ENCODE measurements at places on chromosomes 6 and 20.

- peak; percentile 79 for DNase-seq
Observed at GRCh38 chr20:50460608-50461267, 49.4 kb upstream of the PTPN1 start.

DNA sequence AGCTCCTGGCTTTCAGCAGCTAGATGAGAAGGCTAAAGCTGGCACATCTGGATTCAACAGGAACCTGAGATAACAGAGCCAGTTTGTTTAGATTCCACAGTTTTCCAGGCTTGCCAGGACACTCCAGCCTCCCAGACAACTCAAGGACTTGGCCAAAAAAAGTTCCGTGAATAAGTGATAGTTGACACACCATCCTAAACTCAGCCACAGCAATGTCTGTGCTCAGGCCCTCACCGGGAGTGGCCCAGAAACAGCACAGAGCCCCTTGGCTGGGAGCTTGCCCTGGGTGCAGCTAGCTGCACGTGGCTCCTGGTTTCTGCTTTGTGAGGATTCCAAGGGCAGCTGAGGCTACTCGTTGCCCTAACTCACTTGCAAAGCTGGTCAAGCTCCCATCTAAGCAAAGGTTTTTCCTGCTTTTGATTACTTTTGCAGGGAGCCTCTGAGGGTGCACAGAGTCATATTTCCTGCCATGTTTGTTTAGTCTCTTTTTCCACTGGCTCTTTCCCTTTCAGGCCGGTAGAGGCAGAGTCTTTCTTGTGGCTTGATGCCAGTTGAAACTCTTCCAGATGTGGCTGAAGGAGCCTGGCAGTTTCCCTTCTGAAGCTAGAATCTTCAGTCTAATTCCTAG is 118.3 kb upstream of the ECI2 start:
- DNase-seq = no peak

DNA sequence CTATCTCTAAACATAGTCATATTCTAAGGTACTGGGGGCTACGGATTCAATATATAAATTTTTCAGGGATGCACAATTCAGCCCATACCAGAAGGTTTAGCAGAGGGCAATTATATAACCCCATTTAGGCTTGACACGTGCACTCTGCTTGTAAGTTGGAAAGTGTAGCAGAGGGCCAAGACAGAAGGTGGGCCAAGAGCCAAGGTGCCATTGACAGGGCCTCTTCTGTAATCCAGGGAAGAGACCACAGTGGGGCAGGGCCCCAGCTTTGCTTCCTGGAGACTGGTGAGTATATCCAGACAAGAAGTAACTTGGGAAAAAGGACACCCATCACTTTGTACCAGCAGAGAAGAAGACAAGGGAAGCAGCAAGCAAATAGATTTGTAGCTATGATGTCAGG is 672.4 kb upstream of the MARCKS start:
- peak; percentile 16 for DNase-seq

DNA sequence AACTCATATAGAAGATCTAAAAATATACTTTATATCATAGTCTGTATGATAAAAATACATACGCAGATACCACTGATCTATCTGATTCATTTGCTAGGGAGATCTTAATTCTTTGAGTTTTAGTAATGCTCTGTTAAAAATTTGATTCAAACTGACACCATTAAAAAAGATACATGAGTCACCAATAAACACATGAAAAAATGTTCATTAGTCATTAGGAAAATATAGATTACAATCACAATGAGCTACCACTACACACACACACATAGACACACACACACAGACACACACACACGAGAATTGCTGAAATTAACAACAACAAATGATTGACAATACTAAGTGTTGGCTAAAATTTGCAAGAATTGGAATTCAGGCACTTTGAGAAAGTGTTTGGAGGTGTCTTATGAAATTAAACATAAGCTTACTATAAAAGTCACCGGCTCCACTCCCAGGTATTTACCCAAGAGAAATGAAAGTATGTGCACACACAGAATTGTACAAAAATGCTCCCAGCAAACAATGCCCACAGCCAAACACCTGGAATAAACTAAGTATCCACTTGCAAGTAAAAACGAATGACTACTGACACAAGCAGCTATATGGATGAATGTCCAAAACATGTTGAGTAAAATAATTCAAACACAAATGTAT is 117.7 kb upstream of the GGTLC1 start:
- DNase-seq = no peak

DNA sequence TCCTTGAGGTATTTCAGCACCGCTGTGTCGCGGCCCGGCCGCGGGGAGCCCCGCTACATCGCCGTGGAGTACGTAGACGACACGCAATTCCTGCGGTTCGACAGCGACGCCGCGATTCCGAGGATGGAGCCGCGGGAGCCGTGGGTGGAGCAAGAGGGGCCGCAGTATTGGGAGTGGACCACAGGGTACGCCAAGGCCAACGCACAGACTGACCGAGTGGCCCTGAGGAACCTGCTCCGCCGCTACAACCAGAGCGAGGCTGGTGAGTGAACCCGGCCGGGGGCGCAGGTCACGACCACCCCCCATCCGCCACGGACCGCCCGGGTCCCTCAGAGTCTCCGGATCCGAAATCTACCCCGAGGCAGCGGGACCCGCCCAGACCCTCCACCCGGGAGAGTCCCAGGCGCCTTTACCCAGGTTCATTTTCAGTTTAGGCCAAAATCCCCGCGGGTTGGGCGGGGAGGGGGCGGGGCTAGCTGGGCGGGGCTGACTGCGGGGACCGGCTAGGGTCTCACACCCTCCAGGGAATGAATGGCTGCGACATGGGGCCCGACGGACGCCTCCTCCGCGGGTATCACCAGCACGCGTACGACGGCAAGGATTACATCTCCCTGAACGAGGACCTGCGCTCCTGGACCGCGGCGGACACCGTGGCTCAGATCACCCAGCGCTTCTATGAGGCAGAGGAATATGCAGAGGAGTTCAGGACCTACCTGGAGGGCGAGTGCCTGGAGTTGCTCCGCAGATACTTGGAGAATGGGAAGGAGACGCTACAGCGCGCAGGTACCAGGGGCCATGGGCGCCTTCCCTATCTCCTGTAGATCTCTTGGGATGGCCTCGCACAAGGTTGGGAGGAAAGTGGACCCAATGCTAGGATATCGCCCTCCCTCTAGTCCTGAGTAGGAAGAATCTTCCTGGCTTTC is 693 bp downstream of the HLA-F start:
- DNase-seq = no peak

DNA sequence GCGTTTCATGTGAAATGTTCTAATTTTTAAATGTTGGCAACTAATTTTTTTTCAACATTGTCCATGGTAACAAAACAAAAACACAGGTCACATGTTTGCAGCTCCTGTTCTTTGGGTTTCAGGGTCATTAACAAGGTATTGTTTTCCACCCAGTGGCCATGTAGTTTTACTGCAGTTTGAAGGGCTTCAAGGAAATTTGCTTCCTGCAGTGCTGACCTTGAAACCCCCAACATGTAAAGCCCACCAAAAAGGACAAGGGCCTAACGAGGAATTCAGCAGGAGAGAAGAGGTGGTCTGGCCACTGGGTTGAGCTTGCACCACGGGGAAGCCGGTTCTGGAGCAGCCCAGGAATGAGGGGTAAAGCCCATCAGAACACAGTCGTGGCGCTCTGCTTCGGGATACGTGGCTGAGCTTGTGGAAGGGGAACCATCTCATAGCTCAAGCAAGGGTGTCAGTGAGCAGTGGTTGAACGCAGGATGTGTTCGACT is 13.9 kb upstream of the KLHL31 start:
- DNase-seq = no peak

DNA sequence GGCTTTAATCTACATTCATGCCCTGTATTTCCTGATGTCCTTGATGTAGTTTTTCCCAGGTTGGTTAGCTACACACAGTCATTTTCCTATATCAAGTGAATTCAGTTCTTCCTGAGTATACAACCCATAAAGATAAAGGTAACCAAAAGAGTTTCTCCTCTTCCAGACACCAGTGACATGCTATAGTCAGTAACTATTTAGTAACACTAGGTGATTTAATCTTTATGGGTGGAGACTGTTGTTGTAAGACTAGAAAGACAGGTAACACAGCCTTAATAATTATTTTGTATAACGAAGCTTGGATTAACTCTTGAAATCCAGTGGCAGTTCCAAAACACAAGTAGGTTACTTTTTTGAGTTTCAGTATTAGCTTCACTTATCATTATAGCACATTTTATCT is 17.6 kb downstream of the MCUR1 start:
- no peak for DNase-seq

DNA sequence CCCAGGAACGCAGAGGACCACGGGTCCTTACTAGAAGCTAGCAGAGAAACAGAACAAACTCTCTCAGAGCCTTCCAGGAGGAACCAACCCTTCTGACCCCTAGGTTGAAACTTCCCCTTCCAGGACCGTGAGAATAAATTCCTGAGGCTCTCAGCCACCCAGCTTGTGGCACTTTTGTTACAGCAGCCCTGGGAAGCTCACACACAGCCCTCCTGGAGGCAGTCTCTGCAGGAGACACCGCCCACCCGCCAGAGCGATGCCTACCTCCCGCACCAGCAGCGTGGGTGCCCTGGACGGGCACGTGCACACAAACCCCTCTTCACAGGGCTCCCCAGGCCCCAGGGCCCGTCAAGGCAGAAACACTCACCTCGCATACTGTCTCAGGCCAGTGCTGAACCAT is 4.2 kb downstream of the RNASET2 start:
- DNase-seq = no peak

DNA sequence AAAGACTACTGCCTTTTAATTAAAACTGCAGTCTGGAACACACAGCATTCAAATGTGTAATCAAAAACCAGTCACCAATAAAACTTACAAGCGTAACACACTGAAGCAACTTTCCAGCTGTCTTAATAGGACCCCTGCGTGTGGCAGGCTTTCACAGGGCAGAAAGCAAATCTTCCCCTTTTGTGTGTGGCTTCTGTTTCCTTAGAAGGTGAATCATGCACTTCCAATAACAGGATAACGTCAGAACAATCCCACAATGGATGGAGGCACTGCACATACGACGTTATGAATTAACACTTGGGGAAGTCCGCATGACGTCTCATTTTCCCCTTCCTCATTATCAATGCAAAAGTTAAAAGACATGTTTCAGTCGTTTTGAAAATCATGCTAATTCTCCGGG is 44.8 kb downstream of the INSM1 start:
- DNase-seq = peak; percentile 35

DNA sequence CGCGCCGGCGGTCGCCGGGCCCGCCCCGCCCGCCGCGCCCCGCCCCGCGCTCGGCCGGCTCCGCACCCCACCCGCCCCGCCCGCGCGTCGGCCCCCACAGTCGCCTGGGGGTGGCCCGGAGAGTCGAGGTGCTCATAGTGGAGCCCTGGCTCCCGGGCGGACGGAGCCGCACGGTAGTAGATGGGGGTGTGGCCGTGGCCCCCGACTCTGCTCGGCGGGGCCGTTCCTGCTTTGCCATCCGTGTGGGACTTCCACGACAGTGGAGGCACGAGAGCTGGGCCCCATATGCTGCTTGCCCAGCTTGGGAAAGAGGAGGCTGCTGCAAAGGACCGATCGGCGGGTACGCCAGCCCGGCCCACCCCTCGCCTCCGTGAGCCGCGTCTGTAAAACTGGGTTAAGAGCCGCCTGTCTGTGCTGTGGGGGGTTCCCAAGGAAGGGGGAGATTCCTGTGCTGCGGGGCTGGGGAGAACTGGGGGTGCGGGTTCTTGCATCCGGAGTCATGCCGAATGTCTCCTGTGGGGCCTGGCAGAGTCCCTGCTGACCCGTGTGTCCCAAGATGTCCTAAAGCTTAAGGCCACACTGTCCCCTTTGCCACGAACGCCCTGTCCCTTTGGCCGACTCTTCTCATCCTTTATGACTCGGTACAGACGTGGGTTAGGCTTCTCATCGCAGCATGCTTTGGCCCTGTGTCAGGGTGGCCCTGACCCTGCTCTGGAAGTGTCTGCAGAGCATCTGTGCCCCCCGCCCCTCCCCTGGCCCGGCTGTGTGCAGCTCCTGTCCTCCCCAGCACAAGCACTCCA is at the start of gene OPRL1:
Gene OPRL1 (plus strand): TSS at position 70 of the 800 bp plus-strand sequence. CDS start 12,639 bp downstream, outside the sequence.
- no peak for DNase-seq

DNA sequence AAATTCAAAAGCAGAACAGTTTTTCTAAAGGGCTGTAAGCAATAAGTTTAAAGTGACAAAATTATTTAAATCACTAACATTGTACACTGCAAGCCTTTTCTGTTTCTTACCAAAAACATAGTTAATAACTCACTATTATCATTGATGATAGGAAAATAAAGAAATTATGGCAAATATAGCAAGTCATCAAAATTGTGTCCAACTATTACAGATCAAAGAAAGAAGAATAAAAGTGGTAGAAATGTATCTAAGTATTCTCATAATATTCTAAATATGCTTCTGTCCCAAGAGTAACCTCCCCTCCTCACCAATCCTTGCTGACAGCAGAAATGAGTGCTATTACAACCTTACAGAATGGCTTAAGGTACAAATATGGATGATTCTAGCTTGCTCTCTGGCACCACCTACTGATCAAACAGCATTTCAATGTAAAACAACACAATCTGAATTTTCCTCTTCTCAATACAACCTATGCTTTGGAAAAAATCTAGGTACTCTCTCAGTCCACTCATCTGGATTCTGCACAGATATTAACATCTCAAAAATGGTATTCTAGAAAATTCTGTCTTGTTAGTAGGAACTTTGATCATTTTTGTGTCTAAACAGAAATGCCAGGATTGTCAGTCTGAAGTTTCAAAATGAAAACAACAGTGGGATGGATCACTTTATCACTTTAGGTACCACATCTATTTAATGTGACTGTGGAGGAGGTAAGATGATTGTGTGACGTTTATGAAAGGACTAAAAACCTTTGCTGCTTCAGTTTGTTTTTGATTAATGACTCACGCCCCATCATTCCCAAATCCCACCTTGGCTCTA is 40.9 kb downstream of the ZFP64 start:
- DNase-seq = peak; percentile 21

DNA sequence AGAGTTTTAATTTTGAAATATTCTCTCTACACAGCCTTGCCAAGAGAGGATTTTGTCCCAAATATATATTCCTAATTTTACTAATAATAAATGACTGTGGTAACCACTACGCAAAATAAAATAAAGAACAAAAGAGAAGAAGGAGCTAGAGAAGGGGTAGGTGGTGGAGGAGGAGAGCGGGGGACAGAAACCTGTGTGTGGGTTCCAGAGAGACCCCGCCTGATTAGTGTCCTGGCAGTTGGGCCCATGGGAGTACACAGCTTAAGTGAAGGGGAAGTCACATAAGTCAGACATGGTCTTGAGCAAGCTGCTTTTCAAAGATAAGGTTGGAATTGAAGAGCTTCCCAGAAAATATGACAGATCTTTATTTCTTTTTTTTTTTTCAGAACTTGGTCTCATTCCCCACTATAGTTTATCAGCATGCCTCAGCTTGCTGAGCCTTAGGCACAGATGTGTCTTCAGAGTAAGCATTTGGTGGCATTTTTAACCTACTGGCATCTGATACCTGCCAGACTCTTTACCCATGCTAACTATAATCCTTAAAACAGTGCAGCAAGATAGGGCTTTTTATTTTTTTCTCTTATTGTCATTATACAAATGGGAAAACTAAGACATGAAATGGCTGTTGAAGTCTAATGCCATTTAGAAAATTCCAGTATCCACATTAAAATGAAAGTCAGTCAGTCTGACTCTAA is 9.6 kb upstream of the RHAG start:
- DNase-seq = no peak

- DNase-seq = no peak
Observed at GRCh38 chr6:104887350-104887749, 27.6 kb upstream of the HACE1 start.
